T-helper 22 cell (primary cell): ENCODE measurements at places on chromosomes 7 and 10.
A peak's percentile ranks its signal among the peaks of the same experiment; 100 is the strongest.

DNA sequence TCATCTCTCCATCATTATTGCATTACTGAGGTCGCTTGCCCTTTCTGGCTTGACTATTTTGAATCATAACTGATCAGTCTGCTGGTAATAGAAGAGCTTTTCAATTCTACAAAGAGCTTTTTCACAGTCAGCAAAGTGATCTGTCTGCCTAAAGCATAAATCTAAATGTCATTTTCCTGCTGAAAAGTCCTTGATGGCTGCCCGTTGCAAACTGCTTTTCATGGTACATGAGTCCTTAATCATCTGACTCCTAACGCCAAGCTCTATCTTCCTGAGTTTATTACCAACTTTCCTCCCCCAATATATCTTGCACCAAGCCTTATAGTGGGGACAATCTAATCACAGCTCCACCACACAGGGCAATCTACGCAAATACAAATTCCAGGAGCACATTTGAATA, 39.8 kb downstream of the THSD7A start:
- DNase-seq, result no peak

GRCh38 chr10:13944823-13945222, 358.1 kb downstream of the PRPF18 start:
- DNase-seq, result no peak

GRCh38 chr7:99499721-99500636, at the start of gene ZNF394:
Gene ZNF394 (minus strand): TSS chr7:99500281. CDS start chr7:99500093, 188 bp downstream.
- peak; percentile 83 for DNase-seq

GRCh38 chr10:104665174-104665573, 24.1 kb downstream of the SORCS3 start:
- no peak for DNase-seq
